Retinal pigment epithelial cell (primary cell): ENCODE measurements at places on chromosomes 1 and 21.

- no peak for DNase-seq
These were observed 167.1 kb downstream of the ZBTB18 start for GRCh38 chr1:244218220-244218619.

- peak; percentile 83 for DNase-seq
These were observed 268.9 kb downstream of the HHAT start for GRCh38 chr1:210597555-210598134.

GRCh38 chr1:59107516-59107915, 189.4 kb upstream of the FGGY start:
- no peak for DNase-seq

GRCh38 chr1:200073286-200073637, 45.8 kb downstream of the NR5A2 start:
- DNase-seq, result no peak

DNA sequence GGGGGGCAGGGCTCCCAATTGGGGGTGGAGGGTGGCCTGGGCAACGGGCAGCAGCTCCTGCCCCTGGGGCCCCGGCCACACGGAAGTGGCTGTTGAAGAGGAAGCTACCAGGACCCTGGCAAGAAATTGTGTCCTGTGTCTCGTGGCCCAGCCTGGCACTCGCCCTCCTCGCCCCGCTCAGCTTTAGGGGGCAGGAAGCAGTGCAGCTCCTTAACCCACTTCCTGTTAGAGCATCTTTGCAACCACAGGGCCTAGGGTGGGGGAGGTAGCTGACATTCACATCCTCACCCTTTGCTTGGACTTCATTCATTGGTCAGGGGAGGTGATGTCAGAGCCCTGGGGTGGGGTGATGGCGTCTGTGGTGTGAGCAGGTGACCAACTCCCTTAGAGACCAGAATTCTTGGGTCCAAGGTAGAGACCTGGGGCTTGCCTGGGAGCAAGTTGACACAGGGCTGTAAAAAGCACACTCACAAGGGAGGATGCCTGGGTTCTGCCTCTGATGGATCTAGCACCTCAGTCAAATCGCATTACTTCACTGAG, at the start of gene ARHGAP30:
Gene ARHGAP30, minus strand, starts transcription at position 161 of the 540 bp plus-strand sequence. CDS start 267 bp downstream, outside the sequence.
- DNase-seq, result no peak

DNA sequence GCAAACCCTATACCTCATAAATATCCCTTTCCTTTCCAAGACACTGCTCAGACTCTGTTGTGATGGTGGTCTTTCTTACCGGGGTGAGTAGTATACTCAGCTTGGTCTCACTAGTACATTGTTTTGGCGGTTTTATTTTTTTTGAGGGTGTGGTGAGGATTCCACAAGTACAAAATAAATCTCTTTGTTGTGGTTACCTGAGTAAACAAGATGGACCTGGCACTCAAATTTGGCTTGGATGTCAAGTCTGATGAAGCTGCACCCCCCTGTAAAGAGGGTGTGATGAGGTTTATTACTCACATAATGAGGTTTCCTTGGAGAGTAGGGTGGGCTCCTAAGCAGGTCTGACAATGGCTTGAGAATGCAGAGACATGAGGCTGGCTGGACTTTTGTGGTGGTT, 68.2 kb upstream of the KCNJ6 start:
- no peak for DNase-seq
